Astrocyte of the spinal cord (primary cell): ENCODE measurements at places on chromosomes 6 and 20.

DNA sequence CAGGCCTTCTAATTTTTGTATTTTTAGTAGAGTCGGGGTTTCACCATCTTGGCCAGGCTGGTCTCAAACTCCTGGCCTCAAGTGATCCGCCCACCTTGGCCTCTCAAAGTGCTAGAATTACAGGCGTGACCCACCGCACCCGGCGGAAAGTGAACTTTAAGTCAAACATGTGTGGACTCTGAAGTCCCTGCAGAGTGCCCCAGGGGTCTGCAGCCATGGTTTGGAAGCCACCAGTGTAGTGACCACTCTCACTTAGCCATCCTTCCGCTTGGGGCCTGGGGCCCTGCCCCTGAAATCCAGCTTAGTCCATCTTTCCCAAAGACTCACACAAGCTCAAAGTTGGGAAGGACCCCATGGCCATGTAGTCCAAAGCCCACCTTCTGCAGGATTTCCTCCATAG is 164.5 kb downstream of the GRM4 start:
- DNase-seq: no peak

- peak; percentile 58 for DNase-seq
Observed at GRCh38 chr6:114000069-114000468, 29.1 kb upstream of the HDAC2 start.

GRCh38 chr6:117681162-117681741 is 6.0 kb downstream of the NUS1 start:
- DNase-seq: no peak

GRCh38 chr6:15522026-15522425 is 140.8 kb downstream of the DTNBP1 start:
- no peak for DNase-seq

GRCh38 chr20:33299111-33299603 is 16.1 kb downstream of the BPIFB1 start:
- DNase-seq: peak; percentile 23

DNA sequence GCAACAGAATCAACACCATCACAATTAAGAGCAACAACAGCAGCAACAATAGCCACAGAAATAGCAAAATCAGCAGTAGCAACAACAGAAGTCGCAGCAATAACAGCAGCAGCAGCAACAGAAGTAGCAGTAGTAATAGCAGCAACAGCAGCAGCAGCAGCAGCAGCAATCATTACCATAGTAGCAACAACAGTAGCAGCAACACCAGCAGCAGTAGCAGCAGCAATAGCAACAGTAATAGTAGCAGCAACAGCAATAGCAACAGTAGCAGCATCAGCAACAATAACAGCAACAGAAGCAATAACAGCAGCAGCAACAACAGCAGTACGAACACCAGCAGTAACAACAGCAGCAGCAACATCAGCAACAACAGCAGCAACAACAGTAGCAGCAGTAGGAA is 39.8 kb downstream of the SLC22A2 start:
- DNase-seq: no peak

DNA sequence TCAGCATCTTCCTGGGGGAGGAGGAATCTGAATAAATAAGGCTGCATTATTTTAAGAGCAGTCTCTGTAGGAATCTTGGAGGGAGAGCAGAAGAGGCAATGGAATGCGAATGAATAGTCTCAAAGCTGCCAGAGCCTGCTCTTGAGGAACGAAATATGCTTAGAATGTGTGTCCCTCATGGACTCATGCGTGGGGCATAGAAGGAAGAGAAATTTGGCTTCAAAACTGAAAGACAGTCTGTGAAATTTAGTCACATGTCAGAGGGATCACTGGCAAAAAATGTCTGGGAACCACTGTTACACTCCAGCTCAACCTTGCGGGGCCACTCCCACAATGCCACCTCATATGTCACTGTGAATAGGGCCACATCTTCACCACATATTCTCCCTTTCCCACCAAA is 95.5 kb downstream of the GJA10 start:
- DNase-seq: peak; percentile 71

- DNase-seq: no peak
Observed at GRCh38 chr20:54131675-54132611, 41.8 kb downstream of the CYP24A1 start.

DNA sequence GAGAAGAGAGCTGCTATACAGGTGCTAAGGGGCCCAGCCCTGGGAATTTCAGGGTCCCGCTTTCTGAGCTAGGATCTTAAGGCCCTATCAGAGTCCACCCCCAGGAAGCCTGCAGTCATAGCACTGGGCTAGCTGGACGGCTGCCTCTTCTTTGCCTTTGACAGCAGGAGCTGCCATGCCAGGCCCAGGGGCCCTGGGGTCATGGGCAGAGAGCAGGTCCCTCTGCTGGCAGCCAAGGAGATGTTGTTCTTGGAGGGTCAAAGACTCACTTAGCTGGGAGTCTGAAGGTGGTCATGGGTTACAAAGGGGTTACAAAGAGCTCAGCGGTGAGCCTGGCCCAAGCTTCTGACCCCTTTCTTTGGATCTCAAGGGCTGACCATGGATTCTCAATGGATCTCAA is 52.7 kb downstream of the RPP21 start:
- DNase-seq: no peak

DNA sequence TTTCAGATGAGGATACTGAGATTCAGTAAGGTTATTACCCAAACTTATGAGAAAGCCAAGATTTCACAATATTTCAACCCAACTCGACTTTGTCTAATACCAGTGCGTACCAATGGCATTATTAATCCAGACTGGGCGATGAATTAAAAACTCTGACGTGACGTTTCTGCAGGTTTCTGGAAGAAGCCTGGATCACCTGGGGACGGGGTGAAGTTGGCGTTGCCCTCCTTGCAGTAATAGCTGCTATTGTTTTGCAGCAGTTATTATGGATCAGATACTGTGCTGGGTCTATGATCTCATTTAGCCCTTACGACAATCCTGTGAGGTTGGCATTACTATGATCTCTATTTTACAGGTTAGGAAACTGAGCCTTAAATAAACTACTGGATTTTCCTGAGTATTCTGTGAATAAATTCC is 569 bp upstream of the CDC5L start:
- DNase-seq: no peak

DNA sequence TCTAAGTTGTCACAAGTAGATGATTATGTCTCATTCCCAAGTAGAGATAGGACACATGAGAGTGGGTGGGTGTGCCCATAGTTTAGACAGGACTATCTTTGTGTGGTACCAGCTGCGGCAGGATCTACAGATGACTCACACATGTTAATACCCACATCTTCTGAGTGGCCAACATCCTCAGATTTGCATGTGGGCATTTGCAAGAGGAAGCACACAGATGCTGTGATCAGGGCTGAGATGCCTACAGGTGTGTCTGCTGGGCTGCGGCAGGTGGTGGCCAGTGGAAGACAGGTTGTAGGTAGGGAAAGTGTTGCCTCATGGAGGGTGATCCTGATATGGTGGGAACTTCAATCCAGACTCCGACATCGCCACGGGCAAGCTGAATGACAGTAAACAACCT is 50.8 kb downstream of the UTRN start:
- no peak for DNase-seq

- no peak for DNase-seq
Observed at GRCh38 chr20:4052554-4052953, 37.2 kb upstream of the RNF24 start.

DNA sequence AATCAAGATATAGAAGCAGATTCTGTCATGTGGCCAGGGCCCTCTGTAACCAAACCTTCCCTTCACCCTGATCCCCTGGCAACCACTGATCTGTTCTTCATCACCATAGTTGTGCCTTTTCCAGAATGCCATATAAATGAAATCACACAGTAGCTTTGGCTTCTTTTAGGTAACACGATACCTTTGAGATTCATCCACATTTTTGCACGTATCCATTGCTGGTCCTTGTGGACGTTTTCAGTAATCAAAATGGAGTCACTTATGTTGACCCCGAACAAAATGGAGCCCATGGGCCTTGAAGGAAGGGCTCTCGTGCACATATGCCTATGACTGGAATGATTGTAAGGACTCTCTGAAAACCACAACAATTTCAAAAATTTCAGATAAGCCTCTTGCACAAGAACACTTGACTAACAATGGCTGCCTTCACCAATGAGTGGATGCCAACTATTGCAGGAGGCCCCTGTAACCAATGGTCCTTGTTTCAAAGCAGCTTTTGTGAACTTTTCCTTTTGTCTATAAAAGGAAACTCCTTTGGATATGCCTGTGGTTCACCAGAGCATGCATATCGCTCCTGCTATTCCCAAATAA is 84.3 kb upstream of the RALY start:
- peak; percentile 85 for DNase-seq

GRCh38 chr6:142892254-142893021 is 52.5 kb downstream of the HIVEP2 start:
- no peak for DNase-seq

DNA sequence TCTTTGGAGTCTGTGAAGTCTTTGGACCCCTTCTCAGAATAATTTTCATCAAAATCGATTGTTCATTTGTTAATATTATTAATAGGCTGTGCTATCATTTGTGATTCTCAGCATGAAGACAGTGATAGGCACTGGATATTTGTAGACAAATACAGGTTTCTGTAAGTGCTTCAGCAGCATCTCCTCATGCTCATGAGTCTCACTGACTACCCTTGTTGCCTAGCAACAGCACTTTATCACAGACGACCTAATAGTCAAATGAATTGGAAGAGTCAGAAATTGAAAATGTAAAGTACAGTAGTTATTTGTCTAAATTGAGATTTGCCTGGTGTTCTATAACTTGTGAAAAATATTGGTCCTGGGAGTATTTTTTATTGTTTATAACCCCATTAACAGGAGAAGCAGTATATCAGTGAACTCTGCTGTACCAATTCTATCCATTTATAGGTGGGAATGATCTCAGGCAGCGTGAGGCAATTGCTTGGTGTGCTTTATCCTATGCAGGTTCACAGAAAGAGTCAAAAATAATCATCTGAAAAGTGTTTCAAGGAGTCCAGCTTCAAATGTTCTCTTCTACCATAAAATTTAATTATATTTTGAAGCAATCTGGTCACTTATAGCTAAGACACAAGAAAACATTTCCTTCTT is 684.6 kb downstream of the RFPL4B start:
- DNase-seq: no peak

- DNase-seq: no peak
Observed at GRCh38 chr20:63167026-63167917, 48.7 kb downstream of the YTHDF1 start.

- DNase-seq: no peak
Observed at GRCh38 chr6:41355952-41356351, 20.5 kb downstream of the NCR2 start.

- no peak for DNase-seq
Observed at GRCh38 chr20:24720957-24721356, 228.1 kb upstream of the CST7 start.

DNA sequence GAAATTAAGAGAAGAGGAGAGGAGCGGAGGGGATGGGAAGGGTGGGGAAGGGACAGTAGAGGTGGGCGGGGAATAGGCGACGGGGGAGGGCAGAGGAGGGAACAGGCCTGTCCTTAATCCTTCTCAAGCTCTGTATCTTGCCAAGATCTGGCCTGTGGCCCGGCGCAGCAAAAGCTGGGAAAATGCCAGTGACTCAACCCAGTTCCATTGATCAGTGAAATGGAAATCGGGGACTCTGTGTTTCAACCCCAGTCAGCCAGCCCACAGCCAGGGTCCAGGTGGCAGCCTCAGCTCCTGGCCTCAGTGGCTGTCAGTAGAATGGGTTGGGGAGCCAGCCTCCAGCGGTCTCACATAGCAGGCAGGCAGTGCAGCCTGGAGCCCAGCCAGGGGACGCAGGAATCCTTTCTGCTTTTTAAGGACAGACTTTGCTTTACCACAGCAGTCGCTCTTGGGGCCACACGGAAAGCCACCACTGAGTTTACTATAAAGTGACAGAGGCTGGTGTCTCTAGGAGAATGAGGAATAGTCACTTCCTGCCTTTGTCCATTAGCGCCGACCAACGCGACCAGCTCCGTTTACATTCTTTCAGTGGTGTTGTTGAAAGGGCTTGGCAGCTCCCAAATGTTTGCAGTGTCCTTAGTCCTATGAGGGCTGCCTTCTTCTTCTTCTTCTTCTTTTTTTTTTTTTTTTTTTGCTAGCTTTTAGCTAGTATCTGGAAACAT is 128.0 kb downstream of the RIN2 start:
- no peak for DNase-seq

GRCh38 chr20:50165684-50166554 is 12.4 kb upstream of the PEDS1 start:
- DNase-seq: peak; percentile 100

GRCh38 chr6:17159240-17159639 is 57.4 kb downstream of the STMND1 start:
- DNase-seq: no peak

DNA sequence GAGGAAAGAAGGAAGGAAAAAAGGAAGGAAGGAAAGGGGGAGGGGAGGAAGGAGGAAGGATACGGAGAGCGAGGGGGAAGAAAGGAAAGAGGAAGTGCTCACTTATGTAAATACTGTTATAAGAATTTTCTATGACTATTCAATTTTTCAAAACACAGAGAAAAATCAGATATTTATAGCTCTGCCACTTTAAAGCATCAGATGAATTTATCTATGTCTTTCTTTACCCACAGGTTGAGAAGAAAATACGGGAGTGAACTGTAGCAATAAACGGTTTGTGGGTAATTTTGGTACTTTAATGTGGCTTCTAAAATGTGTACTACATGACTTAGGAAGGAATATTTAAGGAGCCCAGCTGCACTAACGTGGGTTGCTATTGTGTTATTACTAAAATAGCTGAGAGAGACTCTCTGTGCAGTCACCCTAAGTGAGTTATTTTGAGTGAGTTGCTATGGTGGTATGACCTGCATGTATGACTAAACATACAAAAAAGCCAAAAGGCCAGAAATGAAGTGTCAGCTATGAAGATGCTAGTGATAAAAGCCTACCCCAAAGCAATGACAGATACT is 225.5 kb downstream of the SOD2 start:
- no peak for DNase-seq

DNA sequence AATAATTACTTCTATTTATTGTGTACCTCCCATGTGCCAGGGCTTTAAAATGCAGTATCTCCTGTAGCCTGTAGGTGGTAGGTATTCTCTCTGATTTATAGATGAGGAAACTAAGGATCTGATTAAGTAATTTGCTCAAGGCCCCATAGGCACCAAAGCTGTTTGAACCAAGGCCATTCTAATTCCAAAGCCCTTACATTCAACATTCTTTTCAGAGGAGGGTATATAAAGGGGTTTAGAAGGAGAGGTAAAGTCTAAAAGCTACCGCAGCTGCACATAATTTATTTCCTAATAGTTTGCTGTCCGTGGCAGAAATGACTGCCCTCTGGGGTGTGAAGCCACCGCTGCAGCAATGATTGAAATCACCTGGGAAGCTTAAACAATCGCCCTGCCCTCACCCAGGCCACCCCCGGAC is 95.0 kb upstream of the FAM8A1 start:
- peak; percentile 28 for DNase-seq

DNA sequence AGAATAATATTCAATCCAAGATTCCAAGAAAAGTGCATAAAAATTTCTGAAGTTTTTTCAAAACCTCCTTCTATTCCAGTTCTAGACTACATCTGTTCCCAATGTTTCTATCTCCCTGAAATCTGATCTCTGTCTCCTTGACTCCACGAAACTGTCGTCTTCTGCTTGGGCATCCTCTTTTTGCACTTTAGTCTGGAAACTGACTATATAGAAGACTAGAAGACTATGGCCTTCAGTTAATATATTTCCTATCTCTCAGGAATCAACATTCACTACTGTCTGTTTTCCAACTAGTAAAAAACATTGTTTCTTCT is 745.4 kb upstream of the ADGRB3 start:
- DNase-seq: no peak
